ENCODE measurements at places on chromosomes 6 and 20.

DNA sequence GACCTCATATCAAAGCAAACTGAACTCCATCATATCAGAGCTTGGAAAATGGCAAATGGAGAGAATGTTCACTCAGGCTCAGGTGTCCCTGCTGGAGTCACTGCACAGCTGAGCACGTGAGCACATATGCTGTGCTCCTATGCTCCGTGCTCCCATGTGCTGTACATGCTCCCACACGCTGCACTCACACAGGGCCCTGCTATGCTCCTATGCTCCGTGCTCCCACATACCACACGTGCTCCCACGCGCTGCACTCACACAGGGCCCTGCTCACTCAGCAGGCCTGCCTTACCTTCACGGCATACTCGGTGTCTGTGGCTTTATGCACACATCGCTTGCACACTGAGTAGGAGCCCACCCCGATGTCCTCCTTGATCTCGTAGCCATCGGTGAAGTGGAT is 65.7 kb upstream of the MPC1 start:
- no peak for DNase-seq

- peak; percentile 43 for DNase-seq
Observed at GRCh38 chr6:62446647-62447316, 160.8 kb upstream of the KHDRBS2 start.

GRCh38 chr6:136127873-136128272 is 122.2 kb downstream of the MTFR2 start:
- DNase-seq, result no peak

GRCh38 chr20:50546729-50547314 is 36.6 kb downstream of the PTPN1 start:
- no peak for DNase-seq

GRCh38 chr6:156587071-156587470 is 190.1 kb upstream of the ARID1B start:
- no peak for DNase-seq

DNA sequence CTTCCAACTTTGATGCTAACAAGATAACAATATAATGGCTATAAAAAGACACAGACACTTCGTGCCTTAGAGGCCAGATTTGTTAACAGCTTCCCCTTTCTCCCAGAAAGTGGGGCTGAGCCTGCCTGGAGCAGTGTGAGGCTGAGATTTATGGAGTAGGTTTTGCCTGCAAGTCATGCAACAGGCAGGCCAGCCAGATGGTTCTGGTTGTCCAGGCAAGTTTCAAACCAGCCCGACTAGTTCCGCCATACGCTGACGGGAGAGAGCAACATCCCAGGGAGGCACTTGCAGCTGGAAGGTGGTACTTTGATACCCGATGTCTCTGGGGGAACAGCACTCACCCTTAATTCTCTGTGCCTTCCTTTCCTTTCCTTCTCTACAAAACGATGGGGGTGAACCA is 81.3 kb upstream of the NAA20 start:
- peak; percentile 67 for DNase-seq

- DNase-seq, result no peak
Observed at GRCh38 chr6:169651498-169651897, 50.3 kb downstream of the WDR27 start.

DNA sequence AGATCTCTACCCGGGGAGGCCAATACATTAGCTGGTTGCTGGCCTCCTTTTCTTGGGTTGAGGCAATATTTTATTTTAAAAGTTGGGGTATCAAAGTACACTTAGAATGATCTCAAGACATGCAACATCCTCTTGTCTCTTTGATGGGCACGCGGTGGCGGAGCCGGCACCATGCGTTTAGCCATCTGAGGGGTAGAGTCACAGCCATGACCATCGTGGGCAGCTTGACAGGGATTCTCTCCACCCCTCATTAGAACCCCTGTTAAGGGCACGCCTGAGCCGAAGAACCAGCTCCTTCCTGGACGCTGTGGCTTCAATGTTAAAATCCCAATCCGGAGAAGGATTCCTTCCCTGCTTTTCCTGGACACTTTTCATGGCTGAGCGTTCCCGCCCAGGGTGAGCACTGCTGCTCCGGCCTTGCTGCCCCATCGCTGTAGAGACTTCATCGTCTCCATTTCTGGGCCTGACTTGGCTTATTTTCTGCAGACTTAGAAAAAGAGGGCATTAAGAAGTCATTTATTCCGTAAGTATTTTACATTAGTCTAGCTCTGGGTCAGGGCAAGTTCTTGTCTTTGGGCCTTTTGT is 142.7 kb upstream of the CDH4 start:
- DNase-seq, result no peak

DNA sequence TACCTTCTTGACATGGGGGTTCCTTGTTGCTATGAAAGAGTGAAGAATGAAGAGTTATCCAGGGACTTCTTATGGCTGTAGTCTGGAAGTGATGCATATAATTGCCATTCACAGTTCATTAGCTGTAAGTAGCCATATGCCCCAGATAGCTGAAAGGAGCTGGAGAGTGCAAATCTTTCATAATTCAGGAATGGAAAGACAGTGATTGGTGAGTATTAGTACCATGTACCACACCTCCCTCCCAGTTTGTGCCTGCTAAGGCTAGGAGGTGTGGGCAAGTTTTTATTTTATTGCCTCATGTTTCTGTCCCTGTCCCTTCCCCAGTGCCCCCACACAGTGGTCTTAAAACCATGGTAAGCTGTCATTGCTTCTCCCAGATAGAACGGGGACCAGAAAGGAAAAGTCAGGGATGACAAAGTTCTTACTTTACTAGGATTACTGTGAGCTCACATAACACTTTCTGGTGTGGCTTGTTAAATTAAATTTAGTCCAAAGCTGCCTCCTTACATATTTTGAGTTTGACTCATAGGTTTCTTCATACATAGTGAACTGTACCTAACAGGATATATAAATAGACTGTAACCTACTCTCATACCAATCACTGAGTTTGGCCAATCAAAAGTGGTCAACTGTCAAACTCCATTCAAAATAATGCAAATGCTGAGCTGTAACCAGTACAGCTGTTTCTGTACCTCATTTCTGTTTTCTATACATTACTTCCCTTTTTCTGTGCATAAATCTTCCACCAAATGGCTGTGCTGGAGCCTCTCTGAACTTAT is 119.4 kb downstream of the RFPL4B start:
- DNase-seq, result no peak

GRCh38 chr6:145067430-145067829 is 667.9 kb downstream of the EPM2A start:
- no peak for DNase-seq

DNA sequence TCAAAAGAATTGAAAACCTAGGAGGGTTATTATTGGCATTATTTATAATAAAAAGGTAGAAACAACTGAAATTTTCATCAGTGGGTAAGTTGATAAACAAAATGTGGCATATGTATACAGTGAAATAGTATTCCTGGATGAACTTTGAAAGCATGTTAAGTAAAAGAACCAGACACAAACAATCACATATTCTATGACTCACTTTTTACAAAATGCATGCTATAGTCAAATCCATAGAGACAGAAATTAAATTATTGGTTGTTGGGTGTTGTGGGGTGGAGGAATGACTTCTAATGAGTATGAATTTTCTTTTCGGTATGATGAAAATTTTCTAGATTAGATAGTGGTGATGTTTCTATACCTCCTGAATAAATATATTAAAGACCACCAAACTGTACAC is 94.6 kb downstream of the LRRC1 start:
- DNase-seq, result no peak

GRCh38 chr6:81753711-81754577 is 1.5 kb upstream of the TENT5A start:
- DNase-seq, result no peak

GRCh38 chr20:10219452-10219791 is 792 bp downstream of the SNAP25 start:
- DNase-seq, result no peak

DNA sequence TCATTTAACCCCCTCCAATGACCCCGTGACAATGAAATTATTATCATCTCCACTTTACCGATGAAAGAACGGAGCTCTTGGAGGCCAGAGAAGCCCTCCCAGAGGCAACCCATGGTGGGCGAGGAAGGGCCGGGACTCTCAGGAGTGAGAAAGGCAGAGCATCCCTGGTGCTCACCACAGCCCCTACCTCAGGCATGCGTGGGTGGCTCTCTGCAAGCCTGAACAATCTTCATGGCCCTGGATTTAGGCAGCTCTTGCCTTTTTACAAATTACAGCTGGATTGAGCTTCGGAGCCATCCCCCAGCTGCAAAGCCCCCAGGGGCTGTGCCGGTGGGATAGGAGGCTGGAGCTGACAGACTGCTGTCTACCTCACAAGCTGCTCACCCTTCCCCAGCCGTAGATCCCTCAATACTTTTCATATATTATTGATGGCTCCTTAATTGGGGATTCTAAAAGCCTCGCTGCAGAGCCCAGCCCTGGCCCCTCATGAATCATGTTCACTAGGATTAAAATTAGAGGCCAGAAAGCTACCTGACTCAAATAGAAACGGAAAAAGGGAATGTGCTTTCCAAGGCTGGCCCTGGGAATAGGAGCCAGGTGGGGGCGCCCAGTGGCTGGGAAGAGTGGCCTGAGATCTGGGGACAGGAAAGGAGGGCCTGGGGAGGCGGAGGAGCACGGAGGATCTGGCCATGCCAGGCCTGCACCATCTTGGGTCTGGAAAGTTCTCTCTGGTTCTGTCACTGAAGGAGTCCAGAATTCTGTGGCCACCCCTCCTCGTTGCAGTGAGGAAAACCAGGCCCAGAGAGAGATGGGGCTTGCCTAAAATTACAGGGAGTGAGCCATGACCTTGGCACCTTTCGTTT is 29.1 kb downstream of the CPNE5 start:
- DNase-seq, result no peak

DNA sequence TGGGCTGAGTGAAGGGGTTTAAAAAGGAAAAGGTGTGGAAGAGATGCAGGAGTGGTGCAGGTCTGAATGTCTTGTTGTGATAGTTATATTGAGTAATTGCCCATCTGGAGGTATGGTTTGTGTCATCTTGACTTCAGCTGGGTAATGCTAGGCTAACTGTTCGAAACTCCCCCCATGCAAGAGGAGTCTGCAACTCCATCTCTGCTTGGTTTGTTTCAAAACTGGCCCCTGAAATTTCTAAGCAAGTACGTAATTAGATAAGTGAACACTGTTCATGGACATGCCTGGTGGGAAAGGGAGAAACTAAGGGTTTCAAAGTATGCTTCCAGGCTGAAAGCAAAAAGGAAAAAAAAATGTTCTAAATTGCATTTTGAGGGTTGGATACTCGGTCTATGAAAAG is 17.1 kb downstream of the TTK start:
- DNase-seq, result no peak

- peak; percentile 80 for DNase-seq
Observed at GRCh38 chr6:39923394-39923793, 10.9 kb downstream of the MOCS1 start.

GRCh38 chr20:25283221-25283951 is 35.5 kb downstream of the PYGB start:
- no peak for DNase-seq

GRCh38 chr20:50068041-50068651 is 44.8 kb downstream of the UBE2V1 start:
- no peak for DNase-seq

- DNase-seq, result no peak
Observed at GRCh38 chr6:149380523-149380922, 19.5 kb upstream of the SUMO4 start.

DNA sequence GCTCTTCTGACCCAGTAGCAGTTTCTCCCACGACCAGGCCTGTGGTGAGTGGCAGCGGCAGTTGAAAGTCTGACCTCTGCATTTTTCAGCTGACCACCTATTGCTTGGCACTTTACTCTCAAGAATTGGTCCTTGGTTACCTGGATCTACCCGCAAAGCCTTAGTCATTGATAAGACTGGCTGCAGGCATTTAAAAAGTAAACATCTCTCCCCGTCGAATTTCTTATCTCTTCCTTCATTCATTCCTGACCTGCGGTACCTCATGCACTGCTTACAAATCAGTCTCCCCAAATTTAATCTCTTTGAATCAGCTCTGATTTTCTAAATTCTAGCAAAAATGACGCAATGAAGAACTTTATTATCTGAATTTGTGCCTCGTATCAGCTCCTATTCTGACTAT is 26.1 kb upstream of the IPCEF1 start:
- no peak for DNase-seq

DNA sequence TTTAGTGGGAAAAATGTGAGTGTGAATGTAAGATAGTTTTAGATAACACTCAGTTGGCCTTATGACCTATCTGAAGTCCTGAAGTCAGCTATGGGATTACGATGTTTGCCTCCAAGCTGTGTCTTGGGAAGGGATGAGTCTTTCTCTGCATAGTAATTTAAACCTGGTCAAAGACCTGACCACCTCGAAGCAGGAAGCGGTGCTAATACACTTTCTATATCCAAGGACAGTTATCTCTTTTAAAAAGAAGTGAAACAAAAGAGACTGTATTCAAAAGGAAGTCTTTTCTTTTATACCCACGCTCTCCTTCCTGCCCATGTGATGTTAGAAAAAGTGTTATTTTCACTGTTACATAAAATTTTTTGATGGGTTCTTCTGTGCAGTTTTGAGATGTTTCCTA is 94.9 kb downstream of the JARID2 start:
- DNase-seq, result no peak

DNA sequence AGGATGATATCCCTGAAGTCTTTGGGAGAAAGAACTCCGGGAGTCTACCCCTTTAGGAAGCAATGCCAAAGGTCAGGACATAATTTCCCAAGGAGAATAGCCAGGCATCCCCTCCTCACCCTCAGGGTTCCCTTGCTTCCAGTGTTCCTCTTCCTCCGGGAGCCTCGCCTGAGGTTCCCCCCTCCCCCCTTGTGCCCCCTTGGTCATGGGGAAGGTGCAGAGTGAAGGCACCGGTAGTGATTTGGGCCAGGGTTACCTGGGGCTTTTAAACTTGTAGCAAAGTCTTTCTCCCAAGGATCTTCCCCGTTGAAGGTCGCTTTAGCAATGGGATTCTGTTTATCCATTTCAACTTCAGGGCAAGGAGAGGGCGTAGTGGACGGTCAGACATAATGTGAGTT is 1.2 kb downstream of the ISM1 start:
- no peak for DNase-seq

- DNase-seq, result no peak
Observed at GRCh38 chr6:35078226-35078850, 62.8 kb downstream of the TCP11 start.

GRCh38 chr6:26230351-26230750 is 134.6 kb upstream of the BTN3A2 start:
- DNase-seq, result no peak

DNA sequence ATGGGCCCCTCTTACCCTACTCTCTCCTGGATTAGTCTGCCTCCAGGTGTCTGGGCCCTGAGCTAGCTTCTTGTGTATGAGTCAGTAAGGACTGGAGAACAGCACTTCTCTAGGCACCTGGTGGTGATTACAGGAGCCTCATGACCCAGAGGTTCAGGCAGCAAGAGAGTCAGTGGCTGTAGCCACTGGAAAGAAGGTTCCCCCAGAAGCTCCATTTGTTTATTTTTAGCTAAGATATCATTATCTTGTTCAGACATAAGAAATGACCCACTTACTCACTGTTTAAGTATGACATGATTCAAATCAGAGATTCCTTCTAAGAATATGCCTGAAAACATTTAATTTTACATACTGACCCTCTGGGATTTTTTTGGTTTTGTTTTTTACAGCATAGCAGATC is 23.6 kb upstream of the SLC4A11 start:
- DNase-seq, result no peak

GRCh38 chr6:11275598-11275997 is 43.1 kb upstream of the NEDD9 start:
- no peak for DNase-seq

- no peak for DNase-seq
Observed at GRCh38 chr6:114287461-114287860, 55.4 kb downstream of the HS3ST5 start.

Measured in LNCaP clone FGC (cell line).